Urothelium cell line (cell line): ENCODE measurements at places on chromosomes 3 and 15.

GRCh38 chr15:38867556-38867955 lies 302.9 kb upstream of the RASGRP1 start:
- DNase-seq, result peak; percentile 44

DNA sequence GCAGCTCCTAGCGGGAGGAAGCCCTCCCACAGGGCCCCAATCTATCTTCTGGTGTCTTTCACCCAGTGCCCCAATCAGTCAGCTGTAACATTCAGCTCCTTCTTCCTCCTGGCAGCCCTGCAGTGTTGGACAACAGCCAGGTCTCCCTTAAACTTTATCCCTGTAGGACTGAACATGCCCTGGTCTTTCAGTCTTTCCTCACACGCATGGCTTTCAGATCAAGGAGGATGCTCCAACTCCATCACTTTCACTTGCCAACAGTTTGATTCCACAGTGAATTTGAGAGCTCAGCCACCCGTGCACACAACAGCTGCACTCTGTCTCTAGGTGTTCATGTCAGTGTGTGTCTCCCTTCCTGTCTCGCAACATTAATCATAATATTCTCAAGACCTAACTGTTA lies 28.5 kb upstream of the LRRC34 start:
- DNase-seq, result no peak

- no peak for DNase-seq
These were observed 118.2 kb upstream of the TNFAIP8L3 start for GRCh38 chr15:51212909-51213308.

DNA sequence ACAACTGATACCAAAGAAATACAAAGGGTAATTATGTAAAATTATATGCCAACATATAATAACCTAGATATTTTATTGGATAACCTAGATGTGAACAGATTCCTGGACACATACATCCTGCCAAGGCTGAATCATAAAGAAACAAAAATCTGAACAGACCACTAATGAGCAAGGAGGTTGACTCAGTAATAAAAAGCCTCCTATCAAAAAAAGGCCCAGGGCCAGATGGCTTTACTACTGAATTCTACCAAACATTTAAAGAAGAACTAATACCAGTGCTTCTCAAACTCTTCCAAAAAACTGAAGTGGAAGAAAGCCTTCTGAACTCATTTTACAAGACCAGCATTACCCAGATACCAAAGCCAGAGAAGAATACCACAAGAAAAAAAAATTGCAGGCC lies 32.4 kb downstream of the THBS1 start:
- no peak for DNase-seq

GRCh38 chr3:78848392-78849288 lies 919.2 kb downstream of the ROBO1 start:
- no peak for DNase-seq

GRCh38 chr3:129793942-129794310 lies 99.6 kb downstream of the TMCC1 start:
- peak; percentile 27 for DNase-seq

GRCh38 chr3:42926310-42926709 lies 20.4 kb downstream of the ZNF662 start:
- DNase-seq, result no peak

DNA sequence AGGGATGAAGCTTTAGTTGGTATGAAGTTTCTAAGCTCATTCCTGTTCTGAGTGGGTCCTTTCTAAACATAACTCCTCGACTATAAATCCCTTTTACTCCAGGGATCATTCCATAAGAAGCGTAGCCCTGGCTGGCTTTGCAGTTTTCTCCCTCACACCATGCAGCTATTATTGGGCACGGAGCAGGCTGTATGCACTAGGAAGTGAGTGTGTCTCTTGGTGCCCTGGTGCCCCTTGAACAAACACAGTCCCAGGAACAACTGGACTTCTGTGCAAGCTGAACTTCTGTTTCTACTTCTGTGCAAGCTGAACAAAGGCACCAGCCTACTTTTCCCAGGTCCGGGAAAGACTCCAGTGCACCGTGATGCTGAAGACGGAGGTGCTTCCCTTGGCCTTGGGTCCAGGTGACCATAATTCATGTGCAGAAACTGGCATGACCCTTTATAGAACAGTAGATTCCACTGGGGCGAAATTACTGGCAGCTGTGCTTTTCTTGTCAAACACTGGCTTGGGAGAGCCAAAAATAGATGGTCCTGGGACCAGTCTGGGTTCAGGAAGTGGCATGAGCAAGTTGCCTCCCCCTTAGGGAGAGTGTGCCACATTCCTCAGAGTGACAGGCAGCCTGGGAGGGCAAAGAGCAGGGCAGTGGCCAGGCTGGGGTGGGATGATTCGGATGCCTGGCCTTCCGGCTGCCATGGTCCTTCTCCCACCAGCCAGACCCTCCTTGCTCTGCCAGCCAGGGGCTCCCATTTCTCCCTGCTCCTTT lies 127.2 kb downstream of the SLCO3A1 start:
- no peak for DNase-seq

- DNase-seq, result no peak
These were observed 102.0 kb downstream of the TBC1D5 start for GRCh38 chr3:17640466-17640865.

DNA sequence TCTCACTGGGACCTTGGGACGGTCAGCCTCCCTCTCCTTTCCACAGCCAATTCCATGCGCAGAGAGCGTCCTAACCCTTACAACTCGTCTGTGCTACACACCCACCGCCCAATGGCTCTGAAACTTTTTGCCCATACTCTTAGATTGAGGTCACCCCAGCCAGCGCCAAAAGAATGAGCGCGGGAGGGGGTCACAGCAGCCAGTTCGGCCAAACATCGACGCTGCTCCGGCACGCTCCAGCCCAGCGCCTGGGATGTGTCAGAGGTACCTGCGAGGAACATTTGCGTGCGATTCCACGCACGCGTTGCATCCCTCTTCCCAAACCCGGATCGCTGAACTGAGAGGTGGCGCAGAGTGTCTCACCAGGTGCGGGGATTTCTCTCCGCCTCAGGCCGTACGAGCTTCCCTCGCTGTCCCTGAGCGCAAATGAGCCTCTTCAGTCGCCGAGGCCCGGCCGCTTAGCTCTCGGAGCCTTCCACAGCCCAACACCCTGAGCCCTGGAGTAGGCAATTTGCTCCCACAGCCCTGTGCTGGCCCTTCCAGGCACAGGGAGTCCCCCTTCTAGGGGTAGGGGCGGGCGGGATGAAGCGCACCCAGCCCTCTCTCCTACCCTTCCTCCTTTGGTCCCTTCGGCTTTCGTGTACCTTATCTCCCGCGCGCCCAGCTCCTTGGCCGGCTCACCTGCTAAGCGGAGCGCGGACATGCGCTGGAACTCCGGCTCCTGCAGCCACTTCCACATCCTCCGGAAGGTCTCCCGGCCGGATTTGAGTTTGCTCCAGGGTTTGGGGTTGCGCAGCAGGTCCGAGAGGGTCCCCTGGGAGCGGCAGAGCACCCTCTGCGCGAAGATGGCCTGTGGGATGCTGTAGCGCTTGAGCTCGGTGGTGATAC lies 1.8 kb downstream of the ONECUT1 start:
- DNase-seq, result no peak

DNA sequence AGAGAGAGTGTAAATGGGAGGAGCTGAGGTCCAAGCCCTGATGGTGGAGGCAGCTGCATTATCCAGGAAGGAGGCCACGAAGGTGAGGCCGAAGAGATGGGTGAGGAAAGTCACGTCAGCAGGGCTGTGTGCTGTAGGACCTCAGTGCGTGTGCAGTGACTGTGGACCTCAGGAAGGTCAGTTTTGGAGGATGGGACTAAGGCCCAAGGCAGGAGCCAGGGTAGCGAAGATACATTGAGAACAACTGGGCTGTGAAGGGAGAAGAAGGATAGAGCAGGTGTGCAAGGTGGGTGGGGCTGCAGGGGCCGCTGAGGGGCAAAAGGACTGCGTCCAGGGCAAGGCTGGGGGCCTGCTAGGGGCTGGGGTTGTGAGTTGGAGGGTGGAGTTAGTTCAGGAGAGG lies 4.9 kb downstream of the KLHL40 start:
- no peak for DNase-seq

DNA sequence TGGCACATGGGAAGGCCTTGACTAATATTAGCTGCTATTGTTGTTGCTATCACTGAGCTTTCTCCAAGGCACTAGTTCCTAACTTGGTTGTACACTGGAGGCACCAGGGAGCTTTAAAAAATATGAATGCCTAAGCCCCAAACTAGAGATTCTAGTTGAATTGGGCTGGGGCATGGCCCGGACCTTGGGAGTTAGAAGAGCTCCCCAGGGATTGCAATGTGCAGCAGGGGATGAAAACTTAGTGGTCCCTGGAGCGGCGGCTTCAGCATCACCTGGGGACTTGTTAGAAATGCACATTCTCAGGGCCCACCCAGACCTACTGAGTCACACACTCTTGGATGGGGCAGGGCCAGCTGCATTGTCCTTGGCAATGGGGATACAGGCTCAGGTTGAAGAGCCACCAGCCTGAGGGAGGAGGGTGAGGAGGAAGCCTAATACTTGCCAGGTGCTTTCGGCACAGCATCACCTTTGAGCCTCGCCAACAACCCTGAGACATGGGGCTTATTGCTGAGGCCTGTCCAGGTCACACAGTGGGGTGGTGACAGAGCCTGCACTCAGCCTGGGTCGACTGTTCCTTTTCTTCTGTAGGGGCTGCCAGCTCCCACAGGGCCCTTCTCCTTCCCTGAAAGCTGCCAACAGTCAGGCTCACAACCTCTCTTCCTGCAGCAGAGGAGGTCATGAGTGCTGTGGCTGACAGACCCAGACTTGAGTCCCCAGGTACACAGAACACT lies 84.5 kb downstream of the ATP2B2 start:
- DNase-seq, result no peak

DNA sequence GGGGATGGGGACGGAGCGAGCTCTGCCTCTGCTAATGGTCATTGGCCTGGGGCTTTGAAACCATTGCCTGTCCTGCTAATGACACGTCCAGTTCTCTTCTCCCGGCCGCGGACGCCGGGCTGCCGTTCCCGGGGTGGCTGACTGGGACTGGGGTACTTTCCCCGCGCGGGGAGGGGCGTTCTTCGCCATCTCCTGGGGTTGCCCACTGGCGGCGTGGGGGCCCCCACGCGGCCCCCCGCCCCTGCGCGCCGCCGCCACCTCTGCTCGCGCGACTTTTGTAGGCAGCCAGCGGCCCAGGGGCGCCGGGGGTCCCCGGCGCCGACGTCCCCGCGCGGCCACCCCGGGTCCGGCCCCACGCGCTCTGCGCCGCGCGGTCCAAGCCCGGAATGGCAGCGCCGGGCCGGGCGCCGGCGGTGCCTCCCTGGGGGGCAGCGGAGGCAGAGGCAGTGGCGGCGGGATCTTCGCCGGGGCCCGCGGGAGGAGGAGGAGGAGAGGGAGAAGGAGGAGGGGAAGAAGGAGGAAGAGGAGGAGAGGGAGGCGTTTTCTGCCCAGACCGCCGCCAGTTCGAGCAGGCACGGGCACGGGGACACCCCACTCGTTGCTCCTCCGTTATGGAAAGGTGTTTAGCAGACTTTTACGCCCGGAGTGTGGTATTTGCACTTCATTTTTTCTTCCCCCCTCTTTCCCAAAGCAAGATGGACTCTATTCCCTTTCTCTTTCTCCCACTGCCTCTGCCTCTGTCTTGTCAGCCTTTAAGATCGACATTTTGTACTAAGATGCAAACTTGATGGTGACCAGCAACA lies 2.3 kb downstream of the BBX start:
- peak; percentile 53 for DNase-seq

GRCh38 chr15:62606376-62607113 lies 436.0 kb upstream of the TPM1 start:
- DNase-seq, result peak; percentile 95

GRCh38 chr15:65286069-65286703 lies 497 bp downstream of the PARP16 start:
- DNase-seq, result peak; percentile 66

DNA sequence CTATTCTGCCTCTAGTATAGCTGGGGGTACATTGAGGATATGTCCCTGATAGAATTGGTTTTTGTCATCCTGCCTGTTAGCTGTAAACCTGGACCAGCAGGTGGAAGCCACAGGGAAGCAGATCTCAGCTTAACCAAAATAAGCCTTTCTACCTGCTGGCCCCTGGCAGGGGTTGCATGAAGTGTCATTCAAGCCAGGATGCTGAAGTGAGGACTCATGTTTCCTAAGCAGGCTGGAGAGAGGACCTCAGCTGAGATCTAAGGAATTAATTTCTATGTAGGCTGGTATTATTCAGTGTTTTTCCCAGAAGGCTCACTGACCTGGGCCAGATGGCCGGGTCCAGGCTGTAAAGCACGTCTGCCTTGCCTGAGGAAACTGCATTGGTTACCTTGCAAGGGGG lies 128.9 kb downstream of the MEGF11 start:
- no peak for DNase-seq

DNA sequence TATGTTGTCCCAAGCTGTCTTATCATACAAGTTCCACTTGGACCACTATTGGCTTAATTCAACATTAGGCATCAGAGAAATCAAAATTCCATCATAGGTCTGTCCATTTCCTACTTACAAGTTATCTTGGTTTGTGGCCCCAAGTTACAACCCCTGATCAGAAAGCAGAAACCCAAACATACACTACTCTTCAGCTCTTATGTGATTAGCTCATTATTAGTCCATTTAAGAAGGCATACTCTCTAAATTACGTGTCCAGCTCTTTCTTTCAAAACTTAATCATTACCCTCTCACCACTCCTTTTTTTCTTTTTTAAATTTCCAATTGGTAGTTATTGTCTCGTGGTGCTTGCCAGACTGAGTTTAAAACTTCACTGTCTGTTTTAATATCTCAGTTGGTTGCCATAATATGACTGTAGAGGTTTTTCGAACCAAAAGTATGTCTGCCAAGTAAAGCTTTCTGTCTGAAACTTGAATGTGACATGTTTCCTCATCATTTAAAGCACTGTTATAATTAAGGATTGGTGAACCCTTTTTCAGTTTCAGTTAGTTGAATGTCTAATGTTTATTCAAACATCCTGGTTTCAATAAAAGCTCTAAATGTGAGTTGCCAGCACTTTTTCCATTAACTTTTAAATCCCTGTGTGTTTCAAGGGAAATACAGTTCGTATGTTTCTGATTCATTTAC lies 150.3 kb downstream of the SAMMSON start:
- no peak for DNase-seq

- DNase-seq, result no peak
These were observed 333.8 kb downstream of the PLCL2 start for GRCh38 chr3:17218587-17218986.

DNA sequence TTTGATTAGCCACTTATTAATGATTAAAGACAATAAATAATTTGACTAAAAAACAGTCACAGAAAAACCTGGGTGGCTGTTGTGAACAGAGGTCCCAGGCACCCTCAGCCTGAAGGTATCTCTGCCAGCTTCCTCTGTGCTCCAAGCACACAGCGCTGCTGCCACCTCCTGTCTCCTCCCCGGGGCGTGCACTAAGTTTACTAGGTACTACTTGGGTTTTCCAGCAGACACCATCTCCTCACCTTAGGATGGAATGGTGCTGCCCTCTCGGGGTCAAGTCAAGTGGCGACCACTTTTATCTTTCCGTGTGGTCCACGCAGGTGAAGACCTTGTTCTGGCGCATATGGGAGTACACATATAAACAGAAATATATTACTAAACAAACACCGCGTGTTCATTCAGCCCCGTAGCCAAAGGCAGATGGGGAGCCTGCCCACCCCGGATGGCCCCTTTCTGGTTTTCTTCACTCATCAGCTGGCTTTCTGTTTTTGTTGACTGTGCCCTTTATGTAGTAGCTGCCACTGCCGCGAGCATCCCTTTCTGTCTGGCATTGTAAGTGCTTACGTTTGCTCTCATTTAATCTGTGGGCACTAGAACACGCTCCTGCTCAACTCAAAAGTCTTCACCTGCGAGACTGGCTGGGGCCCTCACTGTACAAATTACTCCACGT lies 128.0 kb downstream of the LRIG1 start:
- DNase-seq, result peak; percentile 14

GRCh38 chr15:69574506-69574905 lies 121.9 kb downstream of the RPLP1 start:
- DNase-seq, result no peak

- DNase-seq, result no peak
These were observed 22.5 kb upstream of the TSC22D2 start for GRCh38 chr3:150385296-150386242.
